ENCODE measurements at places on chromosomes 7 and 10.

DNA sequence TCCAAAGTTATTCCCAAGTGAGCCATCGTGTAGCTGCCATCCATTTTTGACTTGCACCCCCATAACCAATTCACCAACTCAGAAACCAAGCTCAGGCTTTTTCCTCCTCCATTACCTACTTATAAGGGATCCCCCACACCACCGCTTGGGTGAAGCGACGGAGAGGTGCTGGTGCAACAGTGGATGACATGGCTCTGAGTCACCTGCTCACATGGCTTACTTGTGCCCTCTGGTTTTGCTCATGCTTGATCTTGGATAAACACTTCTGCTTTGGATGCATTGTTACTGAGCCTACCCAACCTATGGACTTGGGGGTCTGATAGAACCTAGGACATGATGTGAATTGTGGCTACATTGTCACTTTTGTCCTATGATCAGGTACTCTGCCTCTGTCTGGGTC lies 12.0 kb upstream of the AKR1B1 start:
- DNase-seq: no peak

GRCh38 chr7:84784450-84784849 lies 402.4 kb downstream of the SEMA3D start:
- DNase-seq: no peak

DNA sequence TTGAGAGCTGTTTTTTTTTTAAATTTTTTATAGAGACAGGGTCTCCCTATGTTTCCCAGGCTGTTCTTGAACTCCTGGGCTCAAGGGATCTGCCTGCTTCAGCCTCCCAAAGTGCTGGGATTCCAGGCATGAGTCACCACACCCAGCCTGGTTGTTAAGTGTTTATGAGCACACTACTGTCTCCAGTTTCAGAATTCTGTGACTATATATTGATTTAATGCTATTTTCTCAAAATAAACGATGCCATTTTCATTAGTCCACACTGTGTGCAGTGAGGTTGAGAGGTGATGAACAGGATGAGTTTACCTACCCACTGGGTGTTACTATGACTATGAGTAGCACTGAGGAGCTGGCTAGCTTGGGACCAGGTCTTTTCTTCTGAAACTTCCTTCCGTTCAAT lies 110.9 kb upstream of the FAM180A start:
- DNase-seq: no peak

- no peak for DNase-seq
Observed at GRCh38 chr7:39211581-39211980, 233.9 kb downstream of the POU6F2 start.

GRCh38 chr7:66239467-66239856 lies 34.3 kb downstream of the TPST1 start:
- no peak for DNase-seq

DNA sequence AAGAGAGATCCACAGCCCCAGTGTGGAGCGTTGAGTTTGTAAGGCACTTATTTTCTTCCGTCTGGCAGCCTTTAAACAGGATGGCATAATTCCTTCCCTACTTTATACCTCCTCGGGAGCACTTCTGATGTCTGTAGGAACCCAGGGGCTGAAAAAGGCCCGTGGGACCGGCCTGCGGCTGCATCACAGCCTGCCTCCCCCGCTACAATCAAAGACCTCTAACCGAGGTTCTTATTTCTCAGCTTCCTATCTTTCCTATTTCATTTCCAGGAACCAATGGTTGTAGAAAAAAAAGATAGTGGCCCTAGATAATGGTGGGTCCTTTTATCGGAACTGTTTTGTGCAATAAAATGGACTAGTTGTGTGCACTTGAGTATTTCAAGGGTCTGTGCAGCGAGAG lies 4.1 kb upstream of the CTBP2 start:
- DNase-seq: no peak

DNA sequence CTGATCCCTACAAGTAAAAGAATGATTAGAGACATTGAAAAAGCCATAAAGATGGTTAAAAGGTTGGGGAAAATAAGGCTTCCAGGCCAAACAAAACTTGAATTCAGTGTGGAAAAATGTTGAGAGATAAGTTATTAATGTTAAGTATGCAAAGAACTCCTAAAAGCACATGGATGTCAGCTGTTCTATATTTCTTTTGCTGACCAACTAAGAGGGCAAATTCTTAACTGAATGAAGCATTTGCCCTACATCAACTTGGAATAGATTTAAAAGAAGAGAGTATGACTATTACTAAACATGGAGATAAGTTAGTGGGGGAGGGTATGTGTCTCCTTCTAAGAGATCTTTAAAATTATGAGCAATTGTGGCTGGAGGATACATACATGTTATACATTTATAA lies 124.8 kb downstream of the KIAA1217 start:
- no peak for DNase-seq

DNA sequence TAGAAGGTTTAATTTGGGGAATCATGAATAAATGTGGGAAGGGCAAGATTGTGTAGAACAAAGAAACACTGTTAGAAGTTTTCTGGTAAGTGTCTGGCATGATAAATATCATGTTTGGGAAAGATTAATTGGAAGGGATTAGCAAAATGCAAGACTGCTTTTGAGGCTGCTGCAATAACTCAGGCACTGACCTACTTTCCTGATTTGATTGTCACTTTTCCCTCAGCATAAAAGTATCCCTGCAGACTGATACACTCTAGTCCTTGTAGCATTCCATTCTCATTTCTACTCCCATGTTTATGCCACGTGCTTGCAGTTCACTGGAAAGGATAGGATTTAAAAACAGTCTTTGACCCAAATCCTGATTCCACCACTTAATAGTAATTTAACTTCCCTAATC lies 303.3 kb upstream of the SEMA3A start:
- no peak for DNase-seq

All from COR-L47 (cell line).